ENCODE measurements at places on chromosomes 13 and 19.

- DNase-seq, result no peak
These were observed 9.1 kb downstream of the ARID3A start for GRCh38 chr19:934865-935479.

GRCh38 chr13:40589285-40590109 is 76.9 kb downstream of the FOXO1 start:
- no peak for DNase-seq

GRCh38 chr19:47402504-47402903 is 16.8 kb downstream of the MEIS3 start:
- DNase-seq, result no peak

DNA sequence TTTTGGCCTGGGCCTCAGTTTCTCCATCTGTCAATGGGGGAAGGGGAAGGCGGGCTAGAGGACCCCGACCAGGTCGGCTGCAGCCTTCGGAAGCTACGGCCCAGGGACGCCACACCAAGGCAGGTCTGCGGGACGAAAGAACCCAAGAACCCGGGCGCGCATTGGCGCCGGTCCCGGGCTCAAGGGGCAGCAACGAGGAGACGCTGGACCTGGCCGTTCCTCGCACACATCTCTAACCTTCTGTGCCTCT is 739 bp upstream of the ILF3 start:
- DNase-seq, result no peak
